CD4-positive, CD25-positive, alpha-beta regulatory T cell (primary cell): ENCODE measurements at places on chromosomes 1 and 21.

DNA sequence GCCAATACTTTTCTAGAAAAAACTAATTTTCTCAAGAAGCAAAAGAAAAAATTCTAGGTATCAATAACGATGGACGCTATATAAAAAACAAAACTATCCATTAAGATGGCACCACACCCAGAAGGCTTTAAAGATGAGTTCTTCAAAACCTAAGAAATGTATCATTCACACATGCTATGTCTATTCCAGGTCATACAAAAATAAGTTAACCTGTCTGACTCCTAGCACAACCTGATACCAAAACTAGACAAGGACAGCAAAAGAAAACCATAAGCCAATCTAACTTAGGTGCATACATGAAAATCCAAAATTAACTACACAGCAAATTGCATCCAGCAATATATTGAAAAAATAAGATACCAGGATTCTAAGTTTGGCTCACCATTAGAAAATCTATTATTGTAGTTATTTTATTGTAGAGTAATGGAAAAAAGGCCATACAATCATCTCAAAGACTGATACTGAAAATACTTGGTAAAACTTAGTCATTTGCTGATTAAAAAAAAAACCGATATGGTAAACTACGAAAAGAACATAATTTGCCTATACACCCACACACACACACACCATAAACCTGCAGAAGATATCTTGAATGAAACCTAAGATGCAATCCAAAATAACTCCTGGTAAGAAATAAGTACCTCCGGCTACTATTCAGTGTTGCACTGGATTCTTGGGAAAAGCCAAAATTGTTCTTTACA, 55.0 kb downstream of the TRAF5 start:
- DNase-seq, result no peak

GRCh38 chr1:160083968-160084770, 2.8 kb downstream of the KCNJ9 start:
- DNase-seq, result peak; percentile 80

DNA sequence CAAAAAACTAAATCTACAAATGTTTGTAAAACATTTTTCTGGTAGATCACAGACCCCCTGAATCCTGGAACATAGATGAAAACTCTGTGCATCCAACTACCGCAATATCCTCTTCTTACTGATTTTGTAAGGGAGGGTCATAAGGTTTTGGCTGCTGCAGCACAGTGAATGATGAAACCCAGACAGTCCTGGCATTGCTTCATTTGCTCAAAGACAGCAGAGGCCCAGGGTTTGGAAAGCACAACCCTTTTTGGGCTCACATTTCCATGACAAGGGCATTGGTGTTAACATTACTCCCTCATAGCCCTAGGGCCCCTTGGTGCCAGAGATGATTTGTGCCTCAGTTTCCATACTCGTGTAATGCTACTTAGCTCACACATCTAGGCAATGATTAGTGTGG, 51.2 kb downstream of the PLXNA2 start:
- no peak for DNase-seq

GRCh38 chr1:6660415-6661049, 35.9 kb downstream of the THAP3 start:
- no peak for DNase-seq

DNA sequence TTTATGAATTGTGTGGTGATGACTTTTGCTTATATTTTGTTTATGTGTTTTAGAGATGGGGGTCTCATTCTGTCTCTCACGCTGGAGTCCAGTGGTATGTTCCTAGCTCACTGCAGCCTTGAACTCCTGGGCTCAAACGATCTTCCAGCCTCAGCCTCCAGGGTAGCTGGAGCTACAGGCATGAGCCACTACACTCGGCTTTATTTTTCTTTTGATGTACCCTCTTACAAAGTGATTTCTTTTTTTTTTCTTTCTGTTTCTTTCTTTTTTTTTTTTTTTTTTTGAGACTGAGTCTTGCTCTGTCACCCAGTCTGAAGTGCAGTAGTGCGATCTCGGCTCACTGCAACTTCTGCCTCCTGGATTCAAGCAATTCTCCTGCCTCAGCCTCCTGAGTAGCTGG, 46.8 kb downstream of the CD247 start:
- no peak for DNase-seq

GRCh38 chr1:199362996-199363395, 664.5 kb upstream of the NR5A2 start:
- DNase-seq, result no peak

- DNase-seq, result no peak
These were observed 1.3 kb downstream of the PTPRC start for GRCh38 chr1:198640174-198640573.

GRCh38 chr1:189180057-189180456, 1297.6 kb downstream of the BRINP3 start:
- no peak for DNase-seq

- DNase-seq, result no peak
These were observed 63.9 kb downstream of the KCNK2 start for GRCh38 chr1:215146240-215146975.

DNA sequence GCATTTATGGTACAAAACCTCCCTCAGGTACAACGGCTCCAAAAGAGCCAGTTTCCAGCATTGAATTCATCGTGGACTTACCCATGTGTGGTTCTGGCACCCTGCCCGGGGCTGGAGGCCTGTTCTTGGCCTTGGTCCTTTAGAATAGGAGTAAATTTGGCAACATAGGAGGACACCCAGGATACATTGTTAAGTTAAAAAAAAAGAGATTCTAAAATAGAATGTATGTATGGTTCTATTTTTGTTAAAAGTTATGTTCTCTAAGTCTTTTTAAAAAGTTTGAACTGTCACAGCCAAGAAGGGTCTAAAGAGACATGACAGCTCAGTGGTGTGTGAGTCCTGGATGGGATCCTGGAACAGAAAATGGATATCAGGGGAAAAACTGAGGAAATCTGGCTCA, 25.9 kb downstream of the EPHX1 start:
- no peak for DNase-seq

GRCh38 chr1:231850786-231851185, 224.2 kb downstream of the DISC1 start:
- no peak for DNase-seq

DNA sequence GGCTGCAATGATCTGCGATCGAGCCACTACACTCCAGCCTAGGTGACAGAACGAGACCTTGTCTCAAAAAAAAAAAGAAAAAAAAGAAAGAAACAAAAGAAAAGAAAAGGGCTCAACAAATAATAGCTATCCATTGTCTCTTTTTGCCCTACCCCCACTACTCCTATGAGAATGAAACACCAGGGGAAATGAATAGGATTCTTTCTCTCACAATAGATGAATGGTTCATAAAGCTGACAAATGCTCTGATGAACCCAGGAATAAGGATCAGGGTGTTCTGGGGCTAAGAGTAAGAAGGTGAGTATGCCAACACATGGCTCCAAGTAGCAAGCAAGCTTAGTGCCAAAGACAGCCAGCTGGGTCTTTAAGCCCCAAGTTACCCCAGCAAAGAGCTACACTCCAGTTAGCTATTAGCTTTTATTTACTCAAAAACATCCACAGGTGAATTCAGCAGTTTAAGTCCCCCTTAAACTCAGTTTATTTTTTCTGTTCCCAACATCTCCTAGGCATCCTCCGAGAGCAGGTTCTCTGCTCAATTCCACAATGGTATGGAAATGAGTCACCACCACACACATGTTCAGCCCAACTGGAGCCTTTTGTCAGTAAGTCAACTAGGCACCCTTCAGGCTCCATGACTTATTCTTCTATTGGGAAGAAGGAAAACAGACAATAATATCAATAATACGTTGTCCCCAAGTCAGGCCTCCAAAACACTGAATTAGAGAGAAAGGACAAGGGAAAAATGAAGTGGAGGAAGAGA, 4.2 kb downstream of the ADORA3 start:
- DNase-seq, result no peak

- DNase-seq, result no peak
These were observed 17.8 kb upstream of the RAB29 start for GRCh38 chr1:205792961-205793673.

GRCh38 chr1:88221411-88221810, 462.7 kb upstream of the PKN2 start:
- no peak for DNase-seq

DNA sequence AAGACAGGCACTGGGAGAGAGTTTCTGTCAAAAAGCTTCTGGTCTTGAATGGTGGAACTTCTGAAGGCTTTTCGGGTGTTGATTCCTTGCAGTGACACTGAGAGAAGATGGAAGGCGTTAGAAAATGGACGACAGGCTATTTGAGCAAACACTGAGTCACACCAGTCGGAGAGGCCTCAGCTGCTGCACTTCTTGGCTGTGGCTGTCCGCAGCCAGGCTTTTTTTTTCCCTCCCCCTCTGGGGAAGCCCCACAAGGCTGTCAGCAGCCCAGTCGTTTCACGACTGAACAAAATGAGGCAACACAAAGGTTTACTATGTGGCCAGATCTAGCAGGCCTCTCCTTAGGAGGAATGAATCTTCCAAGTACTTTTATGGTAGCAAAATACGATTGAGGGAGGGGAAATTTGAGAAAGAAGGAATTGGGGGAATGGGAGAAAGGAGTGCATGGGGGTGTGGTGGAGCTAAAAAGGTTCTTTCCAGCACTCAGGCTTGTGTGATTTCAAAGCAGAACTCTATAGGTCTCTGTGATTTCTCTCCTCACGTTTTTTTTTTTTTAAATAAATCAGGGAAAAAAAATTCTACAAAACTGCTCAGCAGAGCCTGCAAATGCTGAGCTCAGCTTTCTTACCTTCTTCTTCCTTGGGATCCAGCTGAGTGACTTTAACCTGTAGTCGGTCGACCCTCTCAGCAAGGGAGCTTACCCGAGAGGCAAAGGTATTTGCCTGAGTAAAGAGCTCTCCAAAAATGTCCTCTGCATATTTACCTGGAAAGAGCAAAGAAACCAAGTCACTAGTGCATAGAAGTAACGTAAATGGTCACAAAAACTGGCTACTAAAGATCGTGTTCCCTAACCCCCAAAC, 26.1 kb downstream of the GPR3 start:
- no peak for DNase-seq

GRCh38 chr1:15685820-15686219, 1.7 kb downstream of the PLEKHM2 start:
- DNase-seq, result peak; percentile 12

- DNase-seq, result peak; percentile 16
These were observed 82.9 kb upstream of the CACYBP start for GRCh38 chr1:174916846-174917245.

DNA sequence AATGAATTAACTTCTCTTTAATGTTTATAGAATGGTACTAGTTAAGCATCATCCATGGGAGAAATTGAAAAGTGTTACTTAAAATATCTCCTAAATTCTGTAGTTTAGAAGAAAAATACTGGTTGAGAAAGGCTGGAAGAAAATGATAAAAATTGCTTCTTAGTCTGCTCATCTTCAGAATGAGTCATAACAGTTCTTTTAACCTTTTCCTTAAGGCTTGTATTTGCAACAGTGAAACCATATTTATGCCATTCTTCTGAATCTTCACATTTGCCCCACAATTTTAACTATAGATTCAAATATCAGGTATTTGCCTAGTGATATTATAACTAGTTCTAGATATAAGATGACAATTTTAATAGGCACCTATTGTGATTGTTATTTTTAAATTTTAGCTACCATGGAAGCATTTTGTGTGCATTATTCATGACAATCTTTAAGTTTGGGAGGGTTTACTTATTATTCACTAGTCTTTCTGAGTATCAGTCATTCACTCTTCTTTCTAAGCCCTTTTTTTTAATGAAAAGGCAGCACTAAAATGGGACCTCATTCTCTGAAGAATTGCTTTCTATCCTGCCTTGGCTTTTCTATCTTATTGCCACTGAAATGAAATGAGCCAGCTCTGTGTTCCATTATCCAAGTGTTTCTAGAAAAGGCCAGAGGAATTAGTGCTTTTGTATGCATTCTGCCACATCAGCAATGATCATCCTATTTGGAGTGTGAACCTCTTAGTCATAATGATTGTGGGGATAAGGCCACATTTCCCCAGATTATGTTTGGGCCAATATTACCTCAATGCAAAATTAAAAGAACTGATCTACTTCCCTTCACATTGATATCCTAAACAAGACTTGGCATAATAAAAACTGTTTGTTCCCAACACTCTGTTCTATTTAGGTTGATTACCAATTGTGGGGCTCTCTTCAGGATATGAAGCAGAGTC, 58.4 kb downstream of the SAMSN1 start:
- no peak for DNase-seq

GRCh38 chr1:206472454-206472853, 2.2 kb downstream of the IKBKE start:
- peak; percentile 63 for DNase-seq

GRCh38 chr1:226972931-226973330, 32.8 kb downstream of the COQ8A start:
- no peak for DNase-seq

- peak; percentile 20 for DNase-seq
These were observed 1.2 kb downstream of the HPDL start for GRCh38 chr1:45327644-45328515.

DNA sequence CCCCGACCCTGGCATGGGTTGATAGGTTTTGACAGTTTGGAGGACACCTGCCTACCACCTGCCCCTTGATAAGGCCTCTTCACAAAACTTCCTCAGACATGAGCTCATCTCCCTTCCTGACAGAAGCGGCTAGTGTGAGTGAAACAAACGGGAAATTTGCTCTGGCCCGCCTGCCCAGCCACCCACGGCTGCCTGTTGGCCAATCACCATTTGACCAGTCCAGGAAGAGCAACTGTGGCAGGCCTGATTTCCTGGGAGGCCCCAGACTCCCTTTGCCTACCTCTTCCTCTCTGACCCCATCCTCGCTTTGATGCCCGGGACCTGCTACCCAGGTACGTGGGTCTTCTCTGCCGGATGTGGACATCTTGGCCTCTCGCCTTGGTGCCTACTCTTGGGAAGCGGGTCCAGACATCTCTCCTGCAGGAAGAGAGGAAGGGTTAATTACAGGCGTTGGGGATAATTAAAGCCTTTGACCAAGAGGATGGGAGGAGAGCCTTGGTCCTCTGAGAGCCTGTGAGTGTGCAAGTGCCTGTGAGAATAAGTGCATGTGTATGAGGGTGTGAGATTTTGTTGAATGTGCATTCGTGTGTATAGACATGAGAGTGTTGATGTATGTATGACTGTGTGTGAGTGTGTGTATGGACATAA, 1.1 kb upstream of the EPHA2 start:
- no peak for DNase-seq

DNA sequence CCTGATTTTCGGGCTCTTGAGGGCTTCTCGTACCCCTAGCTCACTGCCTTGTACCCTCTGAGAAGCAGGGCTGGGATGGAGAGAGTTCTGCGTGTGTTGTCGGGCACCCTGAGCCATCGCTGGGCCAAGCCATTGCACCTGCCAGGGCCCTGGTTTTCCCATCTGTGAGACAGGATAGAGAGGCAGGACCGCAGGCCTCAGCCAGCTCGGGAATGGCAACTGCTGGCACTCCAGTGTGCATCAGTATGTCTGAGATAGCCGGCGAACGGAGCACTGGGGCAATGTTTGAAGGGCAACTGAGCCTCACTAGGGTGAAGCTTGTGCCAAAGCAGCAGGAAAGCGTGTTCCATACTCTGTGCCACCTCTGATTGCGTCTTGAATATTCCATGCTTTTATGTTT, 66.9 kb downstream of the TENT5C start:
- no peak for DNase-seq

DNA sequence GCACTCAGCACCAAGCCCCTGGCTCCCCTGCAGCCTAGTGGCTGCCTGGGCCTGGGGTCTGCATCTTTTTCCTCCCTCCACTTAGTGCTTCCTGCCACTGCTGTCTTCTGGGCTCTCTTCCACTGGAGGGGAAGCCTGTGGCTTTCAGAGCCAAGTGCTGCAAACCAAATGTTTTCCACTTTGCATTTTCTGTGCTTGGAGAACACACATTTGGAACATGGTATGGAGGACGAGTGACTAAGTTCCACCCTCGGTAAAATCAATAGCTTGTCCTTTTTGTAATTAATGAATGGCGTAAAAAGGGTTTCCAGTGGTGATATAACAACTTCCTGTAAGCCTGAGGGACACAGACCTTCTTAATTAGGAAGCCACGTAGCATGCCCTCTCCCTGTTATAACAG, 10.1 kb upstream of the GPR153 start:
- no peak for DNase-seq
